ENCODE measurements at places on chromosomes 11 and 22. TPM values are rescaled to one million over a fixed set of nuclear protein-coding genes. Genes with fewer than 3 reads are reported as not detected.
A peak's percentile ranks its signal among the peaks of the same experiment; 100 is the strongest.

GRCh38 chr22:23402275-23403151 lies 177.6 kb downstream of the IGLL1 start:
- DNase-seq = peak; percentile 87
- peak overlapping the region; percentile 40 for H3K4me3 ChIP-seq
- H3K27me3 ChIP-seq = no peaks in the 10 kb centered on the region
- H3K27ac ChIP-seq = peak overlapping the region; percentile 65
- no peaks in the 10 kb centered on the region for H3K36me3 ChIP-seq
- peaks cover 4% of the 10 kb centered on the region for H3K4me1 ChIP-seq

DNA sequence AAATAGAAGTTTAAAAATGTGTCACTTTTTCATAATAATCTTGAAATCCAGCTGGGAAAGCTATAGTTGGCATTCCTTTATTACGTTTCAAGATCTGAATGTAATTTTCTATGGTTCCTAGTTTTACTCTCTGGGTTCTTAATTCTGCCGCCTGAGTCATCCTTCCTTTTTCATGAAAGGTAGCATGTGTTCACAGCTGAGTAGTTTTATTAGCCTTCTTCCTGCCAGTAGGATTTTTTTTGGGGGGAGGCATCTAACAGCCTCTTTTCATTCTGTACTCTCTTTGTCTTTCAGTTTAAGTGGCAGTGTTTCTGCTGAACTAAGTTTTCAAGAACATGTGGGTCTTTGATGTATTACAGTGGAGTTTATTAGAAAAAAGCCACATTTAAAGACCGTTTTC lies 36.5 kb downstream of the OR2AG2 start:
- no peak overlapping the region for H3K4me3 ChIP-seq
- no peaks in the 10 kb centered on the region for H3K27me3 ChIP-seq
- H3K4me1 ChIP-seq = no peaks in the 10 kb centered on the region

GRCh38 chr11:126700768-126701519 lies 299.6 kb downstream of the KIRREL3 start:
- H3K4me1 ChIP-seq = no peaks in the 10 kb centered on the region
- H3K36me3 ChIP-seq = no peaks in the 10 kb centered on the region
- H3K27ac ChIP-seq = no peak overlapping the region
- H3K27me3 ChIP-seq = no peaks in the 10 kb centered on the region

- H3K27me3 ChIP-seq = no peaks in the 10 kb centered on the region
- no peak overlapping the region for H3K4me3 ChIP-seq
These were observed 53.4 kb upstream of the SCUBE2 start for GRCh38 chr11:9144828-9145227.

The ASCL2 gene
- total RNA-seq = 7.9 TPM

The PATE2 gene
- total RNA-seq = not detected

The FTH1 gene
- 1,344 TPM for total RNA-seq

The LGALS12 gene
- total RNA-seq = not detected

The SYCE3 gene
- 10.2 TPM for total RNA-seq

All from prostate gland (tissue), 2 donors.